Urothelium cell line (cell line): ENCODE measurements at places on chromosomes 1 and 21.

DNA sequence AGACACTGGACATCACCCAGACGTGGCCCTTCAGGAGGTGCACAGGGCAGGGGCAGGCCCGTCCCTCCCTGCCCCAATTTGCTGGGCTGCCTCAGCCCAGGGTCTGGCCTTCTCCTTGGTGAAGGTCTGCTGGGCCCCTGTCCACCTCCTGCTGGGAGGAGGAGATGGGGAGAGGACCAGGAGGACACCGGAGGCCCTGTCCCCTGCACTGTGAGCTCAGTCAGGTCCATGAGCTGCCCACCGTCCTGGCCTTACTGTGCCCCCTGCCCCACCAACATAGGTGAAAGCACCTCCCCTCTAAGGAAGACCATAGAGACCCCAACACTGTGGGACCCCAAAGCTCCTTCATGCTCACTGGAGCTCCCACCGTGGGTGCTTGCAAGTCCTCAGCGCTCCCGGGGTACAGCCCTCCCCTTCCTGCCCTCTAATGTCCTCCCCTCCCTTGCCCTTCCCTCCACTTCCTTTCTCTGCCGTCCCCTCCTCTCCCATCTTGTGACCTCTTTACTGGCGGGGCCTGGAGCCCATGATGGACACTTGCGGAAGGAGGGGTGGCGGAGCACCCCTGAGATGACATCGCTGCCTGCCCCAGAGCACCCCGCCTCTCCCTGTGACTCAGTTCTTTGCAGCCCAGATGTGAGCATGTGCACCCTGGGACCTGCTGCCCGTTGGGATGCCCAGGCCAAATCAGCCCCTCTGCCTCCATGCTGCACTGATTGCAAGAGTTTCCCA is 4.6 kb downstream of the LRRC3 start:
- DNase-seq = no peak

DNA sequence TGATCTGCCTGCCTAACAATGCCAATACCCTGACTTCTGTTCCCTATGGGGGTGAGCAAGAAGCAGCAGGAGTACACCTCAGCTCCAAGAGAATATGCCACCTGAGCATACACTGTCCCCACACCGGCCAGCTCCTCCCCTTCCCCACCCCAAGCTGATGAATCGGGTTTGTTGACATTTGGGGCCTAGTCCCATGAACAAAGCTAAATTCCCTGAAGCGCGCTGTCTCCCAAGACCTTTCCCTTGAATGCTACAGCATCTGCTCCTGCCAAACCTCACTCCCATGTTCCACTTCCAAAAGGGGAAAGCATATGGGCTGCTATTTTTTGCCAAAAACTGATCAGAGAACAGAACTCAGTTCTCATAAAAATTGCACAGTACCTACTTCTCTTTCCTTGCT is 220.4 kb upstream of the CAMK1G start:
- DNase-seq = no peak

GRCh38 chr1:98919211-98919610 is 85.5 kb downstream of the PLPPR5 start:
- DNase-seq = no peak

- DNase-seq = no peak
These were observed 6.8 kb downstream of the SEMA4A start for GRCh38 chr1:156160000-156160742.

DNA sequence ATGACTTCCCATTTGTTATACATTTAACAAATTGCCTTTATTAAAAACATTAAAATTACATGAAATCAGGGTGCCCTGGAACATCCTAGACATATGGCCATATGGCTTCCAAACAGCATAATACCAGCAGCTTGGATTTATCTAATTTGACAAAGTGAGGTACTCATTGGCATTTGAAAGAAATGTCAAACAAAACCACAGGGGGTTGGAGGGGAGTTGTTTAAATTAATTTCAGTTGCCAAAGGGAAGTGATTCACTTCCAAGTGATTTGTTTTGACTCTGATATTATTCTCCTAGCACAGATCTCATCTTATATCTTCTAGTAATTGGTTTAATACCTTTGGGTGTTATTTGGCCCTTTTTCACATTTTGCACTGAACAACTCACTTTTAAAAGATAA is 24.5 kb upstream of the POU2F1 start:
- DNase-seq = no peak

- DNase-seq = no peak
These were observed 111.1 kb downstream of the COP1 start for GRCh38 chr1:176096015-176096414.

DNA sequence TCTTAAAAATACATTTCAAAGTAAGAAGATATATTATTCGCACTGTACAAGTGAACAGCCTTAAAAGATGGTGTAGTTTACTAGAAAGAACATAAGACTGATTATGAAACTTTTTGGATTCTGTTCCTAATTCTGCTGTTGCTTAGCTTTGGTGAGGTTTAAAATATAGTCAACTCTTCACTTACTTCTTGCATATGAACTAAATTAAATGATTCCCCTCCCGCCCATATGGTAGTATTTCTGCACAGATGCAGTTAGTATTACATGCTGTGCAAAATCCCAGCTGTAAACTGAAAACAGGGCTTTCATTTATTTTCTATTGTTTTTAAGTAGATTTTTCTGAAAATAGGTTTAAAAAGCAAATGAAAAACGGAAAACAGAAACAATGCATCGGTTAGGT is 345.4 kb upstream of the NCAM2 start:
- DNase-seq = no peak
